ENCODE measurements at places on chromosomes 3 and 15.

DNA sequence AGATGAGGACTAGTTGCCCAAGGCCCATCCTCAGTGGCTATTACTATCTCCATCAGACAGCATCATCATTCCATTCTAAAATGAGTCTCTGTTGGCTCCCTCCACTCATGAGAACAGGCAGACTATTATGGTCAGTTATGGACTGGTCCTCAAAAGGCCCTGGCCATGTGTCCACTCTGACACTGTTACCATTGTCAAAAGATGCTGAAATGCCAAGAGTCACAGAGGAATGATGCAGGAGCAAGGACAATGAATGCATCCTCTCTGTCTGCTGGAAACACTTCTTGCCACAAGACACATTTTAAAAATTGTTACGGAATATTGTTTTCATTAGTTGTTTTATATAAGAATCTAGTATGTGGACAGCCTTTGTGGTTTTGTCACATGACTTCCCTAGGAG lies 53.3 kb upstream of the STT3B start:
- no peak for DNase-seq

GRCh38 chr15:68589053-68589452 lies 10.3 kb downstream of the CORO2B start:
- no peak for DNase-seq

DNA sequence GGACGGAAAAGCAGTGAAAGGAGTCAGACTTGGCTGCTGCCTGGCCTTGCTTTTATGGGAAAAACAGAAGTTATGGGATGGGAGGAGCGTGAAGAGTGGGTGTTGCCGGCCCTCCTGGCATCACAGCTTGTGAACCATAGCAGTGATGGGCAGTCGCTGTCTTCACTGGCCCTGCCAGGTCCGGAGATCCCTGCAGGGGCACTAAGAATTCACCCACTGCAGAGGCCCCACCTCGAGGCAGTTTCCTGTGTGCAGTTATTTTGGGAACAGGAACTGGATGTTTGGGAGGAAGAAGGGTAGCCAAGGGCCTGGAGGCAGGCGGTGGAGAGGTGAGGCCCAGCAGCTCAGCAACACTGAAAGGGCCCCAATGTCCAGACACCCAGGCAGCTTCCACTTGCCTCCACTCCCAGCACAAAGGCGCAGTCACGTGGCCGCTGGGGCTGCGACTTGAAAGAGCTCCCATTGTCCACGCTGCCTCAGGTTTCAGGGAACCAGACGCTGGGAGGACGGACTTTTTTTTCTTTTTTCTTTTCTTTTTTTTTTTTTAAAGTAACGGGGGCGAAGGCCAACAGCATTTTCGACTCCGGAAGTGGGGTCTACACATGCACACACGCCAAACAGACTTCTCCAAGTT lies 255.6 kb downstream of the ZNF621 start:
- no peak for DNase-seq

- no peak for DNase-seq
Observed at GRCh38 chr3:90035643-90036042, 928.2 kb downstream of the EPHA3 start.

DNA sequence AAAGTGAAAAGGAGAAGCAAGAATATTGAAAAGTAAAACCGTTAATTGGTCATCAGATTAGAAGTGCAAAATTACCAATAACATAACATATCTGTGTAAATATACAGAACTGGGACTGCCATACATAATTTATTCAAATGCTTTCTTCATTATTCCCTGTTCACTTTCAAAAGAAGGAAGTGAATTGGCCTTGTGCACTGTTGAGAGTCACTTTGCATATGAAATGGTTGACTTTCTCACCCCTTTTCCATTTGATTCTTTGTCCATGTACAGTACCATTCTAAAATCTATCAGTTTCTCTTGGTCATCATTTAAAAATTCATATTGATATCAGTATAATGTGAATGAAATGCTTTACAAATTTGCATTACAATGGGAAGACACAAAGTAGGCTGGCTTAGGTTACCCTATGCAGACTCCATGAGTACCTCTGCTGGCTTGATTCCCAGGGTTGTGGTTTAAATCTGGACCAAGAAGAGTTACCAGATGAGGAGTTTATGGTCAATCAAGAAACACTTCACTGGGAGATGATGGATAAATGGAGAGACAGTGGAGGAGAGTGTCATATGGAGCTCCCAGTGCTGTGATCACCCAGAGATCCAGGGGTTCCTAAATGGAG lies 210.9 kb upstream of the TOPAZ1 start:
- no peak for DNase-seq

GRCh38 chr3:144822671-144823070 lies 851.0 kb downstream of the DIPK2A start:
- DNase-seq: no peak

GRCh38 chr3:10192953-10193691 lies 28.4 kb downstream of the IRAK2 start:
- DNase-seq: peak; percentile 89

DNA sequence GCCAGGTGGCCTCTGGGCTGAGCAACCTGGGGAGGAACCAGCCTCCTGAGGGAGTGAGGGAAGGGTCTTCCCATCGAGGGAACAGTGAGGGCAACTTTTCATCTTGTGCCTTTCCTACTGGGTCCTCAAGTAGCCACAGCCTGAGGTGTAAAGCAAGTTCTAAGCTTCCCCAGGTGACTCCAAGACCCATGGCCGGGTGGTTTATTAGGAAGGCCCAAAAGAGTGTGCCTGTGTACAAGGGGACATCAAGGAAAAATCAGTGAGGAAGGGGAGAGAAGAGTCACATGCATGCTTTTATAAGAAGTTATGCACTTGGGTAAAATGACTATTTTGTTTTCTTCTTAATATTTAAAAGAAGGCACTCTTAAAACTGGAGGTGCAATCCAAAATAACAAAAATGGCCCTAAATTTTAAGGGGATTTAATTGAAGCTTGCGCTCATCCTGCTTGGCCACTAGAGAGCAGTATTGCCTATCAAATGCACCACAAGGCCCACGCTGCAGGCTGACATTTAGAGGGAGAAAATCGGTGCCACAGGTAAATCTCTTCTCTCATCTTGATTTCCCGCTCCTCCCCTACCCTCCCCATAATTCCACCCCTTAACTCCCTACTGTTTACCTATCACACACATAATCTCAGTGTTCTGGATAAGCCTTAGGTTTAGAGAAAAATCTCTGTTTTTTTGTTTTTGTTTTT lies 6.7 kb downstream of the NANOGP8 start:
- peak; percentile 14 for DNase-seq

DNA sequence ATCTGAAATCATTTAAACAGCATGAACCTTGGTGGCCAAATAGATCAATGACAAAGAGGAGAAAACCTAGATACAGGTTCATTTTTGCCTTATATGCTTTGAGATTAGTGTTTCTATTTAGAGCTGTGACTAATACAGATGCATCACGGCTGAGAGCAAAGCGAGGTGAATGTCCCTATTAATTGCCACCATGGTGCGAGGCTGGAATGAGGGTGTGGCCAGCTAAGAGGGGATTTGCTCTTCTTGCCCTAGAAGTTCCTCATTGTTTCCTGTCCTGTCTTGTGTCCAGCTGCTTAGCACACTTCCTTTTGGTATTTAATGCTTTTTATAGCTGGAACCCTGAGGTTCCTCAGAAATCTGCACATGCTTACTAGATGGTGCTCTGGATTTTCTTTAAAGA lies 339.1 kb upstream of the RGMA start:
- no peak for DNase-seq

DNA sequence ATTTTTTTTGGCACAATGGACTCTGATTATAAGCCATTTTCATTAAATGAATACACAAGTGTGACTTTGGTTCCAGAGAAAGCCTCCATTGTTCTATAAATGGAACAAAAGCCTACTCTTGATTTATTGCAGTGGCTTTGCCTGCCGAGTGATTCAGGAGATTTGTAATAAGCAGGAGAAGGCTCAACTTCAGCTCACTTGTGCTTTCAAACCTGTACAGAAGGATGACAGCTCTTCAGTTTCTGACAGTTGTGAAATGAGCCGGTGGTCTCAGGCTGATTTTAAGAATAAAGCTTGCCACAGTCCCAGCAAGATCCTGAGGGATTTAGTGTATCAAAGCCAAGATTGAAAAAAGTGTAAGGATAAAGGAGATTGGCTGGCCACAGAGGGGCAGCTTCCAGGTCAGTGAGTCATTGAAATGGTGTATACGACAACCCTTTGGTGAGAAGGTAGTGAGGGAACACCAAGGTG lies 438.8 kb upstream of the TGFBR2 start:
- DNase-seq: no peak

Data from AG04449 (cell line).